SK-N-SH treated with all-trans-retinoic acid at 6 μM for 48 hours (cell line): ENCODE measurements at places on chromosomes 7 and 10.

- peak; percentile 32; the same call in 2 of the 3 replicates for ATAC-seq
Measured at GRCh38 chr10:74227697-74228424, 76.8 kb downstream of the ADK start.

DNA sequence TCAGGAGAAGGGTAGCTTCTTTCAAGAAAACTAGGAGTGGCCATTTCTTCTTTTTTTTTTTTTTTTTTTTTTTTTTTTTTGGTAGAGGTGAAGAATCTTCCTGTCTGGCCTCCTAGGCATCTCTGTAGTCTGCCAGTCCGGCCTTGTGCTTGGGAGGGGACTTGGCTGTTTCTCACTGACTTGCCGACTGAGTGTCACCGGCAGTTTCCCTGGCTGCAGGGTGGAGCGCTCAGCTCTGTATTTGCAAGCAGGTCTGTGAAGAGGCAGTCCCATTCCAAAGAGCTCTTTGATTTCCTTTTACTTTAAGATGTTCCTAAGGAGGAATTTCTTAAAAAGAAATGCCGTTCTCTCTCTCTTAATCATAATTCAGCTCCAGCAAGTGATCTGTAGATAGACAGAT, 212.6 kb downstream of the ADRA2A start:
- ATAC-seq: no peak

- ATAC-seq: peak; percentile 60; the same call in 2 of the 3 replicates
Measured at GRCh38 chr10:34985823-34986222, 104.3 kb downstream of the CUL2 start.

DNA sequence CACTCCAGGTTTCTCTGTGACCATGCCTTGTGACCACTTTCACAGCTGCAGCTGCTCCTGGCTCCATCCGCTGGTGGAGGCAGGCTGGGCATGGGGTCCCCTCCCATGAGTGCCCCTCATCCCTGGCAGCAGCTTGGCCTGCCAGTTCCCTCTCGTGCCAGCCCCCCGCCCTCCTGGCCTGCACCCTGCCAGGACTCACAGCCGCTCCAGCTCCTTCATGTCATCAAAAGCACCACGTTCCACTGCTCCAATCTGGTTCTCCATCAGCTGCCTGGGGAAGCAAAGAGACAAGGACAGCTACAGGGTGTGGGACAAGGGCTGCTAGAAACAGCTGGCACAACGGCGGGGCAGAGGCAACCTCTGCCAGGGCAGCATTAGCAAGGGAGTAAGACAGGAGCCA, 22.6 kb downstream of the SLIT1 start:
- ATAC-seq: no peak

GRCh38 chr10:17805921-17806577, 3.1 kb upstream of the MRC1 start:
- ATAC-seq: peak; percentile 61

- ATAC-seq: no peak
Measured at GRCh38 chr7:625376-625971, 101.0 kb upstream of the DNAAF5 start.

GRCh38 chr10:72328829-72329204, 25.9 kb downstream of the DNAJB12 start:
- no peak for ATAC-seq

DNA sequence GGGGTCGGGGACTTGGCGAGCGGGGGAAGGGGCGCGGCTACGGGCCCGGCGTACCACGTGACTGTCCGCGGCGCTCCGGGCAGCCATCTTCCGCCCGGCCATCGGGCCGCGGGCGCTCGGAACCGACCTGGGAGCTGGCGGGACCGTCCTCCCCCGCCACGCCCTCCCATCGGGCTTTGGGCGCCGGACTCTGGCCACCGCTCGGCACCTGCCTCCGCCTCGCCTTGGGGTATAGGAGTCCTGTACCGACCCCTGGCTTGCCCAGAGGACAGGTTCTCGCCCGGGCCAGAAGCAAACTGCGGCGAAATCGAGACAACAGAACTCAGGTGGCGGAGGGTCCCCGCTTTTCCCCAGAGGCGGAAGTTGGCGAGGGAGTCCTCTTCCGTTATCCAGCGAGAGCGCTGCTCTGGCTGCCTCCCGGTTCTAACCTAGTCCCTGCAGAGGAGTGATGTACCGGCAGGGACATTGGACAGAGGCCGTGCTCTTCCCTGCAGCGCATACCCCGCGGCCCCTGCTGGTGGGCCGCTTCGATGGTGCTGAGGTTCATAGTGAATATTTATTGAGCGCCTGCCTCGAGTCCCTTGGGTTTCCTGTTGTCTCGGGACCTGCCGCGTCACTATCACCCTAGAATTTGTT, 1.2 kb upstream of the SGMS1 start:
- peak; percentile 66 for ATAC-seq

- ATAC-seq: no peak
Measured at GRCh38 chr7:3461923-3462322, 160.9 kb downstream of the SDK1 start.

- peak; percentile 60; the same call in 2 of the 3 replicates for ATAC-seq
Measured at GRCh38 chr10:72846238-72846637, 47.3 kb upstream of the OIT3 start.

- peak; percentile 98 for ATAC-seq
Measured at GRCh38 chr10:329361-330099, 194.3 kb downstream of the ZMYND11 start.

GRCh38 chr10:72133517-72133916, 45.2 kb upstream of the SPOCK2 start:
- peak; percentile 74 for ATAC-seq

- ATAC-seq: peak; percentile 35
Measured at GRCh38 chr7:6106140-6106904, 75.1 kb downstream of the ANKRD61 start.

DNA sequence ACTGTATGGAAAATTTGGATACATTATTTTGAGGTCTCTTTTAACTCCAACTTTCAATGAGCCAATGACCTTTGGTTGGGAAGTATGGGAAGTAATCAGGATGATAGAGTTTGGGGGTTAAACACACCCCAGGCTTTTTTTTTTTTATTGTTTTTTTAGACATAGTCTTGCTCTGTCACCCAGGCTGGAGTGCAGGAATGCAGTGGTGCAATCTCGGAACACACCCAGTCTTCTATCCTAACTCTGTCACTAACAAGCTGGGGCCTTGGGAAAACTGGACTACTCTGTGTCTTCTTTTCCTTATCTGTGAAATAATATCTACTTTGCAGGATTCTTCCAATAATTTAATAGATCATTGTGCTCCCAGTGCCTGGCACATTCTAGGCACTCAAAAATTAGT, 37.6 kb upstream of the AGBL3 start:
- no peak for ATAC-seq

DNA sequence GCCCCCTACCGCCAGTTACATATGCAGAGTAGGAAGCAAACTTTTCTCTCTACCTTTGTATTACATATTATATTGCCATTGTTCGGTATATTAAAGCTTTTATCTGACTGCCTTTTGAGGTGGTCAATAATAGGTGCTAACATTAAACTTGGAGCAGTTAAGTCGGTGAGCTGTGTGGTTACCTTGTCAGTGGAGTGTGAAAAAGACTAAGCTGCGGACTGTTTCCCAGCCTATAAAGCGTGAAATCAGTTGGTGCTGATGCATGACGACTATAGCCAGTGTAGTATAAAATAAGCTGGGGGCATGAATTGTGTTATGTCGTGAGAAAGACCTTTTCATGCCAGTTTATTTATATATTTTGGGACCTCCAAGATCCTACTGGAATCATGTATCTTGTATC, 33.7 kb downstream of the R3HCC1L start:
- no peak for ATAC-seq

- no peak for ATAC-seq
Measured at GRCh38 chr7:135420786-135421185, 89.1 kb downstream of the CNOT4 start.

GRCh38 chr10:78527296-78527695, 493.6 kb downstream of the RPS24 start:
- ATAC-seq: no peak

GRCh38 chr7:119196183-119196582, 971.7 kb downstream of the ANKRD7 start:
- ATAC-seq: no peak

DNA sequence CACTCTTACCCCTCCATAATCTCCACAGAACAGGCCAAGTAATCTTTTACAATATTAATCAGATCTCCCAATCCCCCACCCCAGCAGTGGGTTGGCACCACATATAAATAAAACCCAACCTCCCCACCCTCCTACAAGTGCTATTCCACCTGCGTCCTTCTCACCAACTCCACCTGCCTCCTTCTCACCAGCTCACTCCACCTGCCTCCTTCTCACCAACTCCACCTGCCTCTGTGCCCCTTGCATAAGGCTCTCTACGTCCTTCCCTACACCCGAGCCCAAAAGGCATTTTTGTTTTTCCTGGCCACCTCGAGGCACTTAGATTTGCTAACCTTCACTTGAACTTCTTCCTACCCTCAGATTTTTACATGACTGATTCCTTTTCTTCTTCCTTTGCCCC, 89.7 kb downstream of the ATE1 start:
- ATAC-seq: no peak

DNA sequence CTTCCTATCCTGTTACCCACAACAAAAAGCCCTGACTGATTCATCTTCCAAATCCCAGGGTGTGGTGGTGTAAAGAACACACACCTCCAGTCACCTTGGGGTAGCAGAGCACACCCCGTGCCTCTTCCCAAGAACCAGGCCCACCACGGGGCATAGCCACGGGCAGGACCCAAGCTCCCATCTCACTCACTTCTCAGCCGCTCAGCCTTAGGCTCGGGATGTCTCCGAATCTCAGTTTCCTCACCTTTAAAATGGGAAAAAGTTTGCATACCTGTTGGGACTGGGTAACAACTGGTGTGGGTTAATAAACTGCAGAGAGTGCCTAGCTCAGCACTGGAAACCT, 139.0 kb downstream of the FGFR2 start:
- ATAC-seq: no peak

- no peak for ATAC-seq
Measured at GRCh38 chr7:36682102-36682501, 42.2 kb downstream of the AOAH start.

GRCh38 chr10:68272833-68273232, 40.9 kb upstream of the ATOH7 start:
- no peak for ATAC-seq
